MCF 10A (cell line): ENCODE measurements at places on chromosomes 3 and 15. TPM values are rescaled to one million over a fixed set of nuclear protein-coding genes. Genes with fewer than 3 reads are reported as not detected.

ZNF860 gene
- total RNA-seq = 11.7 and 12.5 TPM in 2 replicates

DNA sequence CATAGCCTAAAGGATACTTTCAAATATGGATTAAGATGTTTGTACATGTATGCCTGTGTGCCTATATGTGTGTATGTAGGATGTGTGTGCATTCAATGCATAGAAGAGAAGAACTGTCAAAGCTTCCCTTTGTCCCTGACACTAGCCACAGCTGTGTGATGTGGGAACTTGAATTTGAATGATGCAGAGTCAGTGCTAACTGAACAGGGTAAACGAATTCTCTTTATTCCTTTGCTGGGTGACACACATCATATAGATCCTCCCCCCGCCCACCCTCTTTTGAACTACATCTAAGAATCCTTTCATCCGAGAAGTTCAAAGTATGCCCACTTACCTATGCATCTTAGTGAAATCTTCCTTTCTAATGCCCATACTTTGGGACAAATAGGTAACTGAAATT, 228.3 kb downstream of the GAP43 start:
- DNase-seq = no peak

ITIH1 gene
- not detected in 2 replicates for total RNA-seq

DNA sequence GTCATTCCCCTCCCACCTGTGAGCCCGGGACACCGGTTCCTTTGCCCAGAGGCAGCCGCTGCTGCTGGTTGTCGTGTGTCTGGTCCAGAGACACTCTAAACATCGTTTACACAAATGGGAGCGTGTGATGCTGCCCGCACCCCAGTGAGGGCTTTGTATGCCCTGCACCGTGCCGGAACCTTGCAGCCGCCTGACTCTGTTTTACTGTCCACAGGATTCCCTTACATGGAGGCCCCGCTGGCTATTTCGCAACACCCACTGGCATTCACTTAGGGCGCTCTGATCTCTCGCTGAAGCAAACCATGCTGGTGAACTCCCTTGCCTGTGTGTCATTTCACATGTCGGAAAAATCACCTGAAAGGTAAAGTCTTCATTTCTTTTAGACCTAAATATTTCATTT, 100.8 kb upstream of the SLC6A6 start:
- peak; percentile 64 for DNase-seq

DNA sequence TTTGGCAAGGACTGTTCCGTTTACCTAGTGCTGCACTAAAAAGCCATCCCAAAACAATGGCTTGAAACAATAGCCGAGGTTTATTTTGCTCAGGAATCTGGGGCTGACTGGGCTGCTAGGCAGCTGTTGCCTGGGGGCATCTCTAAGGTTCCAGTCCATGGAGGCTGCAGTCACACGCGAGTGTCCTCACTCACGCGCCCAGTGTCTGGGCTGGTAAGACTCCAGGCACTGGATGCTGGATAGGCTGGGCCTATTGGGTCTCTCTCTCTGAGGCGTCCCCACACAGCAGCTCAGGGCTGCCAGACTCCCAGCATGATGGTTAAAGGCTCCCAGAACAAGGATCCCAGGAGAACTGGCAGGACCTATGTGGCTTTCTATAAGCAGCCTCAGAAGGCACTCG, 34.2 kb downstream of the ALS2CL start:
- DNase-seq = no peak

DNA sequence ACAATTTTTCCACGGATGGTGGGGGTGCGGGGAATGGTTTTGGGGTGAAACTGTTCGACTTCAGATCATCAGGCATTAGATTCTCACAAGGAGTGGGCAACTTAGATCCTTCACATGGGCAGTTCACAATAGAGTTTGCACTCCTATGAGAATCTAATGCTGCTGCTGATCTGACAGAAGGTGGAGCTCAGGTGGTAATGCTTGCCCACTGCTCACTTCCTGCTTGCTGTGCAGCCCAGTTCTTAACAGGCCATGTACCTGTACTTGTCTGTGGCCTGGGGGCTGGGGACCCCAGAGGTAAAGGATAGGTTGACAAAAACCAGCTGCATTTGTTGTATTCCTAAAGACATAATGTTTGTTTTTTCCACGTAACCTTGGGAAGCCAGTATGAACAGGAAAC, 16.0 kb downstream of the DZIP3 start:
- DNase-seq = no peak

GRCh38 chr3:123039178-123039577, 11.6 kb upstream of the SEMA5B start:
- DNase-seq = no peak

DNA sequence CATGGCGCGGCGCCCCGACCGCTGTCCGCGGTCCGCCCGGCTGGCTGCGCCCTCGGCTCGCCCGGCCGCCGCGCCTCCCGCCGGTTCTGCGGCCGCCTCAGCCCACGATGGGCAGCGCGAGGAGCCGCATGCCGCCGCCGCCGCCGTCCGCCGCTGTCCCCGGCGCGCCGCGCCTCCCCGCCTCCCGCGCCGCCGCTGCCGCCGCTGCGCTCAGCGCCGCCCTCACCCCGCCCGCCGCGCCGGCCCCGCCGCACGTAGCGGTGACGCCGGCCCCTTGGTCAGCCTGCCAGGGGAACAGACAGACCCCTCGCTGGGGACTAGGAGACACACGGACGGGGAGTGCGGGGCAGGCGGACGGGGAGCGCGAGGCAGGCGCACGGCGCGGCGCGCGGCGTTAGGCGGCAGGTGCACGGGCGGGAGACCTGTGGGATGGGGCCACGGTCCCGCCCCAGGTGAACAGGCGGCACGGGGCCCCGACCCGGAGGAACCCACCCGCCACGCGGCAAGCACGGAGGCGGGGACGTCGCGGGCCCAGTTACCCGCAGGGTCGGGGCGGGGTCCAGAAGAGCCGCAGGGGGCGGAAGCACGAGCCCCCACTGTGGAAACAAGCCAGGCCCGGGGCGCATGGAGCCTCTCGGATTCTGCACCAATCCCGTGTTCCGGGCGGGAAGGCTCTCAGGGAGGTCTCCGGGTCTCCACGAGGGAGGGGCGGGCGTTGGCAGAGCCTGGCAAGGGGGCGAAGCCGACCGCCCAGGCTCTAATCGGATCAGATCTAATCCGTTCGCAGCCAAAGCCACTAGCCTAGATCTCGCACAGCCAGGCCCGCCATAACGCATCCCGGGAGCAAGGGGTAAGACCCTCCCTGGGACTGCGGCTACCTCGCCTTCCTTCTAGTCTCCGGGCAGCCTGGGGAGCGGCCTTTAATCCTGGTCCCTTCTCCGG, at the start of gene CSPG5:
Gene CSPG5 (minus strand): TSS at position 175 of the 942 bp plus-strand sequence. CDS start 172 bp downstream, at position 3.
- DNase-seq = no peak

ITGB5 gene
- total RNA-seq = 100 and 101 TPM in 2 replicates

SCAANT1 gene
- total RNA-seq = not detected in 2 replicates

DNA sequence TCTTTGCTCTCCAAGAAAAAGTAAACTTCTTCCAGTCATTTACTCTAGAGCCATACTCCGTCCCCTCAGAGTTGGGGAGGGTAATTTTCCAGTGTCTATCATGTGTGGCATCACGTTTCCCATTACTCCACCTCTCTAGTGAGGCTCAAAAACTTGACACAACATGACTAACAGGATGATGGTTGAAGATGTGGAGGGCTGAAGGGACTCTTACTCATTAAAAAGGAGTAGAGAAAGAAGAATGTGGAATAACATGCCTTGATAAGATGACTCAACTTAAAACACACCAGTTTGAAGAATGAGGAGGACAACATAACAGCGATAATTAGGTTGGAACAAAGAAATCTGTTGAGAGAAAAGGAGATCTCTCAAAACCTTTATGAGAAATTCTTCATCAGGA, 894.3 kb downstream of the OTOL1 start:
- peak; percentile 60 for DNase-seq

SNTN gene
- total RNA-seq = not detected in 2 replicates

GRCh38 chr15:71775856-71776255, 34.5 kb upstream of the NR2E3 start:
- no peak for DNase-seq

GRCh38 chr3:122025296-122025695, 3.2 kb upstream of the ILDR1 start:
- DNase-seq = no peak

- DNase-seq = no peak
These were observed 67.0 kb downstream of the DAPK2 start for GRCh38 chr15:63979262-63979793.

GRCh38 chr15:70569091-70569713, 194.2 kb downstream of the UACA start:
- peak; percentile 91 for DNase-seq

GRCh38 chr15:48967336-48967735, 3.6 kb upstream of the SHC4 start:
- DNase-seq = no peak

DNA sequence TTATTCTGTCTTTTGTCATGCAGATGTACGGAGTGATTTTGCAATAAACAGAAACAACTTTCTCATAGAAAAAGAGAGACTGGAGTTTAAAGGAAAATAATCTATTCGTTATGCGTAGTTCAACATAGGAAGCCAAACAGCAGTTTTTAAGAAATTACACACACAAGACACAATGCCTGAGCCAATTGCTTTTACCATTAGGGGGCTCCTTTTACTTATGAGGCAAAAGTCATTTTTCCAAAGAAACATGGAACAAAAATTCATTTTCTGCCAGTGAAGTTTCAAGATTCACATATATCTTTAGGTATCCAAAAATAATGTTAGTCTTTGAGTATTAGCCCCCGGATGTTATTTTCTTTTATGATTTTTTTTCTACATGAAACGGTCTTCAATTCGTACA, 10.7 kb downstream of the CNTN6 start:
- DNase-seq = no peak

ARL13B gene
- 22.0 and 26.0 TPM in 2 replicates for total RNA-seq

DNA sequence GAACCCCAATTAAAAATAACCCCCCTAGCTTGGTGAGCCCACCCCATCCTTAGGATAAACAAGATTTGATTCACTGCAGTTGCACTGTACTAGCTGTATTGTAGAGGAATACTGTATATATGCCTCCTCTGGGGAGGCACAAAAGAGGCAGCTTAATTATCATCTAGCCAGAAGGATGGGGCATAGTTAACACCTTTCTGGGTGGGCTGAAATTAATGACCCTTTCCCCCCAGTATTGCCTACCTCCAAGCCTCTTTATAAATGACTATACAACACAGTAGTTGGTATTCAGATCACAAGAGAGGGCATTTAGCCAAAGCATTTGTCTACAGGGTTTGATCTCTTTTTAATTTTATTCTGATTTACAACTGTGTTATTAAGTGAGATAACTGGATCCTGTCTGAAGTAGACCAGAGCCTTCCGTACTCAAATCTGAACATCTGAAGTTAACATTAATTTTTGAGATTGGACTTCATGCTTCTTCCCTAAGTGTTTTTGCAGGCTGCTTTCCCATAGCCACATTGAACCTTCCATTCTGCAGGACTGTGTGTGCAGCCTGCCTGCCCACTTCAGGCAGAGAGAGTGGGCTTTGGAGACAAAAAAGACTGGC, 807.0 kb upstream of the ARRDC4 start:
- DNase-seq = no peak

- DNase-seq = no peak
These were observed 34.6 kb upstream of the CACNA2D3 start for GRCh38 chr3:54087581-54088410.

PFKFB4 gene
- 3.4 and 4.6 TPM in 2 replicates for total RNA-seq

AP3B2 gene
- total RNA-seq = 6.1 and 7.5 TPM in 2 replicates

DNA sequence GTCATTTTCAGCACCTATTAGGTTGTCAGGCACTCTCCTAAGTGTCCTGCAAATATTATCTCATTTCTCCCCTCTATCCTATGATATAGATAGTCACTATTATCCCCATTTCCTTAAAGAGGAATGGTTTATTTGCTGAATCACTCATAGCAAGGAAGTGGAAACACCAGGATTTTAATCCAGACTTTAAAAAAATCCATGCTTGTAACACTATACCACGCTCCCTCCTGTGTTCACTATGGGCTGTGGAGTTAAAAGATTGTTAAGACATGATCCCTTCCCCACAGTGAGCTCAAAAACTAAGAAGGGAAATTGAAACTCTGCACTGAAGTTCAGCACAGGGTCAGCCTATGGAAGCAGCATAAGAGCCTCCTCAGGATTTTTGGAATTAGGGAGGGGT, 60.2 kb downstream of the TMEM39A start:
- DNase-seq = no peak

GRCh38 chr3:191148131-191148530, 50.9 kb upstream of the OSTN start:
- DNase-seq = peak; percentile 46

CFAP100 gene
- not detected in 2 replicates for total RNA-seq

ANKRD34C gene
- not detected in 2 replicates for total RNA-seq

- DNase-seq = no peak
These were observed 57.9 kb downstream of the EPHB1 start for GRCh38 chr3:134852893-134853351.

GRCh38 chr15:25331404-25331803, 107.4 kb downstream of the UBE3A start:
- no peak for DNase-seq

DNA sequence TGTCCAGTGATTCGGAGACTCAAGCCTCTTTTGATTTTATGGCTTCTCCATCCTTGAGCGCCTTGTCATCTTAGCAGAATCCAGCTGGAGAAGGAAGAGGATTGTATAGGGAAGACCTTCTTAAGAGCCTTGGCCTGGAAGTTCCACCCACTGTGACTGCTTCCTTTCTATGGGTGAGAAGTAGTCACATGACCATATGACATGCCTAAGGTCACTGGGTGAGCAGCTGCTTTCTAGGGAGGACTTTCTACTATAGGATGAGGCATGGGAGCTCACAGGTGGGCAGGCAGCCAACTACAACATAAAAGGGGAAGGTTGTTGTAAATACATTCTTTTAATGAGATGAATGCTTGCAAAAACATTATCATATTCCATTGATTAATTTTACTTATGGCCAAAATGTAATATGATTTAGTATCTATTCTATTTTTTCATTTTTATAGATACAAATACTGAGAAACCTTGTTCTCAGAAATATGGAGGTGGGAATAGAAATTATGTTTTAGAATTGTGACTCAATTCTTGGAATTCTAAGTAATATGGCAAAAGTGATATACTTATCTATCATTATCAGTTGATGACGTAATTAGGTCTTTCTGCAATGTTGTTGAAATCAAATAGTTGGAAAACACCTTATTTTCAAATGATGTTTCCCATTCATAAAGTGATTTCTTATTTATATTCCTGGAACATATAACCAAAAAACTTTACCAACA, 53.6 kb upstream of the MINAR1 start:
- DNase-seq = no peak

DNA sequence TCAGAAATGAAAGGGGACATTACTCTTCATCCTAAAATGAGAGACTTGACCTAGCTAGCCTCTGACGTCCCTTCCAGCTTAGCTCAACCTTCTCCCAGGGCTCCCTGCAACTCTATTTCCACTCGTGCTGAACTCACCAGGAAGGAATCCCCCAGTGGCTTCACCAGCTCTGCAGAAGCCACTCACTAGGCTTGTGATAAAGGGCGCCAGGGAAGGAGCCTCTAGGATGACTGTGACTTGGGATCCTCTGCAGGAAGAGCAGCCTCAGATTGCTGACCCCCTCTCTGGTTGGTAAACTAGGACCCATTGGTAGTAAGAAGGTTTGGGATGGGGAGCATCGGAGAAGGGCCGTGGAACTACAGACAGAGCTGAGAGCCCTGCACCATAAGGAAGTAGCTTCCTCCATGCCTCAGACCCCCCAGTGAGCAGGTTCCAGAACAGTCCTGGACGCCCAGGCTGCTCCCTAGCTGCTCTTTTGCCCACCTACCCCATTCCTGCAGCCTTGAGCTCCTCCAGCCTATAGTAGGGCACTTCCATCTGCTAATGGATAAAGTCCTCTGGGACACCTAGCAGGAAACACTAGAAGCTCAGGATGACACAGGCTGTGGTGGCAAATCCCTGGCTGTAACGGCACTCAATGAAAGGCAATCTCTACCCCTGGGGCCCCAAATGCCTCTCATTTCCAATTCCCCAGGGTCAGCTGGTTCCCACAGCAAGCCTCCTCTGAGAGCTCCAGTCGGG, 26.0 kb downstream of the PLA2G4F start:
- no peak for DNase-seq

GRCh38 chr3:134338516-134339261, 35.6 kb downstream of the AMOTL2 start:
- no peak for DNase-seq
